ENCODE measurements at places on chromosomes 13 and 19.
A peak's percentile ranks its signal among the peaks of the same experiment; 100 is the strongest.

GRCh38 chr13:98721825-98722510, 30.5 kb downstream of the SLC15A1 start:
- DNase-seq = no peak

DNA sequence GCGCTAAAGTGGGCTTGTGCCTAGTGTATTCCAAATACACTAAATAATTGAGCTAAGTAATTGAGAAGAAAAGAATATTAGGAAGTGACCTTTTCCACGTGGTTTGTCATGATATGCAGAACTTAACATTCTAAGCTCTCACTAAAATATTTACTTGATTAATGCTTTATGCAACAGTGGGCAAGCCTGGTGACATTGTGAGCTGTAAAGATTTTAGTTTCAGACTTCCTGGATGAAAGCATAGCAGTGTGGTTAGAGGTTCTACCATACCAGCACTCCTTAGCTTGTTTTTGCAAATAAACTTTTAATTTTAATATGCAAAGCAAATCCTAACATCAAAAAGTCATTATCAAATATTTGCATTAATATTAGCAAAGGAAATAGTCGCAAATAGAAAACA, 1065.1 kb upstream of the SPRY2 start:
- DNase-seq = no peak

DNA sequence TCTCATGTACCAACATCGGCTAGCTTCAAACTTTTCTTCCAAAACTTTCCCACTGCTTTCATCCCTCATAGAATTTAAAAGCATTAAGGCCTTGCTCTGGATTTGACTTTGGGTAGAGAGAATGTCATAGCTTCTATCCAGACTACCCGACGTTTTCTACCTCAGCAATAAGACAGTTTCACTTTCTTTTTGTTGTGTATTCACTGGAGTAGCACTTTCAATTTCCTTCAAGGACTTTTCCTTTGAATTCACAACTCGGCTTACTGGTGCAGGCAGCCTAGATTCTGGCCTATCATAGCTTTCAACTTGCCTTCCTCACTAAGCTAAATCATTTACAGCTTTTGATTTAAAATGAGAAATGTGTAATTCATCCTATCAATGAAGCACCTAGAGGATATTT, 420.4 kb upstream of the GPC6 start:
- DNase-seq = no peak

GRCh38 chr13:32955881-32956594, 60.2 kb upstream of the KL start:
- DNase-seq = no peak

DNA sequence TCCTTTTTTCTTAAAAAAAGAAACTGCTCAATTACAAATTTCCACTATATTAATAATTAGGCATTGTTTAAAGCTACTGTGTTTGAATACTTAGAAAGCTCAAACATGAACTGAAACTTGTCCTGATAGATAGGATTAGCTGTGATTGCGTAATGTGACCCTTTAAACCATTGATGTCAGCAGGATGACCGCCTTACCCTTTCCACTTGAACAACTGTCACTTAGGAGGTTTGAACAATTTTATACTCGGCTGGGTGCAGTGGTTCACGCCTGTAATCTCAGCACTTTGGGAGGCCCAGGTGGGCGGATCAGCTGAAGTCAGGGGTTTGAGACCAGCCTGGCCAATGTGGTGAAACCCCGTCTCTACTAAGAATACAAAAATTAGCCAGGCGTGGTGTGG, 2.9 kb downstream of the LAMP1 start:
- DNase-seq = no peak

DNA sequence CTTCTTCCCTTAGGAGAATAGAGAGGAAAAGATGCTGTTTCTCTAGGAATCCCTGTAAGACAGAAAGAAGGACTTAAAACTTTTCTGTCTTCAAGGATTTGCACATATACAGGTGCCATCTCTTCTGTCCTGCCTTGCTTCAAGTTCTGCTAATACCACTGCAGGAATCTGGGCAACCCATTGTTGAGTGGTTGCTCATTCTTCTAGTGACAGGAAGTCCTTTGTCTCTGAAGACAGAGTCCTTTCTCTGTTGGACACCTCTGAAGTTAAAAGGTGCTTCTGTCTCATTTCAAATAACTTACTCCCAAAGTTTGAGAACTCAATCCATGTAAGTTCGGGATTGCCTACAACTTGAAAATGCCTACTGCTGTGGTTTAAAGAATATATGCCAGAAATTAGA, 114.4 kb upstream of the TMTC4 start:
- DNase-seq = no peak

DNA sequence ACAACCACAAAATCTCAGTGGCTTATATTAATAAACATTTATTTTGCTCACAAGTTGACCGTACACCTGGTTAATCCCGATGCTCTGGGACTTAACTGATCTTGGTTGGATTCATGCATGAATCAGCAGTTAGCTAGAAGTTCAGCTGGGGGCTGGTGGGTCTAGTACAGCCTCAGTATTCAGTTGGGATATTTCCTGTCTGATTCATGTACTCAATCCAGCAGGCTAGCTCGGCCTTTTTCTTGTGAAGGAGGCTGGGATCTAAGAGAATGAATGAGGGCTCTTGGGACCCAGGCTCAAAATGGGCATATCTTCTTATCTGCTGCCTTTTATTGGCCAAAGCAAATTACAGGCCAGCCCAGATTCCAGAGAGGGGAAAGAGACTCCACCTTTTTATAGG, 178.8 kb downstream of the KCTD12 start:
- no peak for DNase-seq

DNA sequence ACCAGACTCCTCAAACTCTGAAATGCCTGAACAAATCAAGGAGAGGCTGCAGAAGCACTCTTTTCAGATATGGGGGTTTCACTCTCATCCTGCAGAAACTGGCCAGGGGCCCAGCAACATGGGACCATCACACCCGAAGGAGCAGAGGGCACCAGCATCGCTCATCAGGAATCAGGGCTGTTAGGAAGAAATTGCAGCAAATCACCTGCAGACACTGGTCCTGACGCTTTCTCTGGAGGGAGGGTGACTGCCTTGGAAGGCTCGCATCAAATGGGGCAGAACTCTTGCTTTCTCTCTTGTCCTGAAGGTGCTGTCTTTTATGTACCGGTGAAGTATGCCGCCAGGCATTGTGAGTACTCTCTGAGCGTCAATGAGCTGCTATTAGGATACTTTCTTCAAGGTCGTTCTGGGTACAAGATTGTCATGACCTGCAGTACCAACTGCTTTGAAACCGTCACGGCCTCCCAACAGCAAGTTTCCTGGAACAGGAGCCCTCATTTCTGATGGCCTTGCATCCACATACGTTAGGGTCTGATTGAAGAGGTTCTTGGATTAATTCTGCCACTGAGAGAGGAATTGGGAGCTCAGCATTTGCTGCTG, 155.7 kb upstream of the SOX1 start:
- no peak for DNase-seq

GRCh38 chr13:111489301-111489700, 168.9 kb downstream of the TEX29 start:
- no peak for DNase-seq

DNA sequence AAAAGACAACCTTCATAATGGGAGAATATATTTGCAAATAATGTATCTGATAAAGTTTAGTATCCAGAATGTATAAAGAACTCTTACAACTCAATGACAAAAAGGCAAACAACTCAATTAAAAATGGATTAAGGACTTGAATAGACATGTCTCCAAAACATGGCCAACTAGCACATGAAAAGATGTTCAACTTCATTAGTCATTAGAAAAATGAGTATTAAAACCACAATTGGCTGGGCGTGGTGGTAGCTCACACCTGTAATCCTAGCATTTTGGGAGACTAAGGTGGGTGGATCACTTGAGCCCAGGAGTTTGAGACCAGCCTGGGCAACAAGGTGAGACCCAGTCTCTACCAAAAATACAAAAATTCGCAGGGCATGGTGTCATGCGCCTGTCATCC, 18.8 kb upstream of the ZMYM5 start:
- DNase-seq = no peak

DNA sequence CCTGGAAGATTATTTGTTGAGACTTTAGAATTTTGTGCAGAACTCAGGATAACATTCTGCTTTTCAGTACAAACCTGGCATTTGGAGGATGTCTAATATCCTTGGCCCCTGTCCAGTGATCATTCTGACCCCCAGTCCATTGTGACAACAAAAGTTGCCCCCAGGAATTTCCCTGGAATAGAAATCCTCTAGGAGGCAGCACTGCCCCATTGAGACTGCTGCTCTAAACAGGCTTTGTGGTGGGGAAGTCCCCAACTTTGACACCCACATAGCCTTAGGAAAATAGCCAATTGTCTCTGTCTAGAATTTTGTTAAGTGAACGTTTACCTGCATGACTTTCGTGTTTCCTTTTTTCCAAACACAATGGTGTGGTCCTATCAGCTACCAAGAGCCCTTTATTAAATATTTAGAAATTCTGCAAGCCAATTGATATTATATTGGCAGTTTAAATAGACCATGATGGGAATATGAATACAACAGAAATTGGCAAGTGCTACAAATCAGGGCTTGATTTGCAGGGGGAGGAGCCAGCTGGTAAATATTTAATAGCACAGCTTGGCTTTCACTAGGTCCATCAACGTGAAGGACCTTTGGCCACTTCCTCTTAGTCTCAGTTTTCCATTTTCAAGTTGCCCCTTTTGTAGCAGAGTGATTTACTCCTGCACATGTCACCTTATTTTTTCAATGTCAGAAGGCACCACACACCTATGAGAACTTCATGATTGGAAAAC, 451.7 kb downstream of the EFNB2 start:
- no peak for DNase-seq

GRCh38 chr13:113442354-113442984, 10.8 kb downstream of the ADPRHL1 start:
- DNase-seq = no peak

DNA sequence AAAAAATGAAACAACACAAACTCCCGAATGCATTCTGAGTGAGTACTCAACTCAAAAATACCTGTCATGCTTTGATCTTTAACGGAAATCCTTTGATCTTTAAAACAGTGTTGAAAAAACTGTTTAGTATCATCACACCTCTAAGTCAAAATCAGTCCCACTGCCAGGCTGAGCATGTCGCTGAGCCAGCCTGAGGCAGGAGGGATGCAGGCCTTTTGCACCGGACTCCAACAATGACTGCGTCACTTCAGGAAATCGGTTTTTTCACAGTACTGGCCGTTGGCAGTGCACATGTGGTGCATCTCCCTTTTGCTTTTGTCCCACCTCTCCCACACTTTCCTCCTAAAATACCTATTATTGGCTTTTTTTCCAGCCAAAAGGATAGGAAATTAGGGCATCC, 78.2 kb downstream of the SHISA2 start:
- DNase-seq = no peak

- no peak for DNase-seq
These were observed 6.5 kb downstream of the BRME1 start for GRCh38 chr19:13899393-13899792.

GRCh38 chr19:29785360-29785759, 26.4 kb upstream of the CCNE1 start:
- no peak for DNase-seq

DNA sequence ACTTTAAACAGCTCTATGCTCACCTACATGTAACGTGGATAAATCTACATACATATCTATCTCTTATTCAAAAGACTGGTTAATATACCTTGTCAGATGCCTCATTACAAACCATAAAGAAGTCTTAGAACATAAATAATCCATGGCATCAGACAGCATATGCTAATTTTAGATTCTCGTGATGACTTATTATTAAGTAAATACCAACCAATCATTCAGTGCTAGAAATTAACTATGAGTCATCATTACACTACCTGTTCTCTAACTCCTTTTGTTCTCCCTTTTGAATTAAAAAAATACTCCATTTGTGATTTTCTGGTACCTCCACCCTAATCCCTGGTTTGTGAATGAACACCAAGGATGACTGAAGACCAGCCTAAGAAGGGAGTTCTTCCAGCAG, 754.3 kb upstream of the ARGLU1 start:
- DNase-seq = no peak

DNA sequence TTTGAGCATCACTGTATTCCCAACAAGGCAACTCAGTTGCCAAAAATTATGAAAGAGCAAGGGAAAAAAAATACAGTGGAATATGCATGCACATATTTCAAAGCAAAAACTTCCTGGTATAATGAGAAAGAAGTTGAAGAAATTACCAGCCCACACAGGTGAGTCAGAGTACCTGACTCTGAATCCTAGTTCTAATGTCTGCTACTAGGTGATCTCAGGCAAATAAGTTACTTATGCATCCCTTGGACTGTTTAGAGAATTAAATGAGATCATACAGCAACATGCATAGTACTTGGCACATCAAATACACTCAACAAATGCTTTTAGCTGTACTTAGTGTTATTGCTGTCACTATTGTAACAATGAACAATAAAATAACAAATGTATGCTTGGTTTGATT, 144.9 kb downstream of the MIPEP start:
- no peak for DNase-seq

DNA sequence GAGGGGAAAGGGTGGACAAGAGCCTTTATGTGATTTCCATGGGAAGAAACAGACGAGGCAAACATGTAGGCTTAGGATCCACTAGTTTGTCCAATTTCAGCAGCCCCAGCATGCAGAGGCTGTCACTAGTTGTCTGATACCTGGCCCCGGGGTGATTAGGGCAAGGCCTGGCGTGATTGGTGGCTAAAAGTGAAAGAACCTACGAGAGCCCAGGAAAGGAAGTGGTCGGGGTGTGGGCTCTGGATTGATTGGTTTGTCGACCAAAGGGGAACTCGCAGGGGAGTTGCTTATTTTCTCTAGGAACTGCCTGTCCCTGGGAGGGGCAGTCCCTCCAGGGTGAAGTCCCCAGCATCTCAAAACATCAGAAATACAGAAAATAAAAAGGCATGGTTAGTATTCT, 64.2 kb upstream of the UQCRFS1 start:
- DNase-seq = no peak

DNA sequence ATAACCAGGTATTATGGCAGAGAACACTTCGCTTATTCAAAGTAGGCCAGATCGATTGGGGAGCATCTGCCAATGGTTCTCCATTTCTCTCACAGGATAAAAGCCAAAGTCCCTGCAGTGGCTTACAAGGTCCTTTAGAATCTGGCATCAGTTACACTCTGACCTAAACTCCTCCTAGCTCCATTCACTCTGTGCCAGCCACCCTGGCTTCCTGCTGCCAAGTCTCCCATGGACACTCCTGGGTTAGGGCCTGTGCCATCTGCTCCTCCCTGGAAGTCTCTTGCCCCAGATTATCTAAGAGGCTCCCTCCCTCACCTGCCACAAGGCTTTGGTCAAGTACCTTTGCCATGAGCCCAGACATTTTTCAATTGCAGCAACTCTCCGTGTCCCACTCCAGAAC, 649.2 kb downstream of the DACH1 start:
- no peak for DNase-seq

GRCh38 chr19:3295581-3295980, 70.8 kb upstream of the NFIC start:
- no peak for DNase-seq

- peak; percentile 25 for DNase-seq
These were observed 50.6 kb upstream of the UQCRFS1 start for GRCh38 chr19:29263305-29264135.

GRCh38 chr19:48645620-48646000, 377 bp downstream of the CA11 start:
- no peak for DNase-seq

- no peak for DNase-seq
These were observed 10.8 kb downstream of the PRR36 start for GRCh38 chr19:7863157-7863970.

GRCh38 chr13:50131920-50132903, 117.0 kb downstream of the KCNRG start:
- no peak for DNase-seq

Measured in hematopoietic multipotent progenitor cell treated with erythropoietin and hydrocortisone succinate and interleukin-3 and kit ligand, for 15 days (in vitro differentiated cells).